Chondrocyte (in vitro differentiated cells): ENCODE measurements at places on chromosomes 11 and 22. TPM values are rescaled to one million over a fixed set of nuclear protein-coding genes. Genes with fewer than 3 reads are reported as not detected.
A peak's percentile ranks its signal among the peaks of the same experiment; 100 is the strongest.

DNA sequence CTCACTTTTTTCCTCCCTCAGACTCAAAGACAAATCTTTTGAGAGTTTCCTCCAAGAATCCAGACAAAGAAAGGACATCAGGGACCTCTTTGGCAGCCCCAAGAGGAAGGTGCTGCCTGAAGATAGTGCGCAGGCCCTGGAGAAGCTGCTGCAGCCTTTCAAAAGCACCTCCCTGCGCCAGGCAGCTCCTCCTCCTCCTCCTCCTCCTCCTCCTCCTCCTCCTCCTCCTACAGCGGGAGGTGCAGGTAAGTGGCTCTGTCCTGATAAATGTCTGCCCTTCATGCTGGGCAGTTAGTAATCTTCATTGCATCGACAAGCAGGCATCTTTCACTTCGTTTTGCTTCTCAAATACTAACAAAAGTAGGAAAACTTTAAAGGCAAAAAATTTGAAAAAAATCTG is 82.8 kb upstream of the PARVA start:
- DNase-seq = no peak

- DNase-seq = no peak
These were observed 411 bp downstream of the ACTN3 start for GRCh38 chr11:66546966-66547661.

GRCh38 chr11:17298302-17298701 is 21.8 kb downstream of the NUCB2 start:
- DNase-seq = no peak

DNA sequence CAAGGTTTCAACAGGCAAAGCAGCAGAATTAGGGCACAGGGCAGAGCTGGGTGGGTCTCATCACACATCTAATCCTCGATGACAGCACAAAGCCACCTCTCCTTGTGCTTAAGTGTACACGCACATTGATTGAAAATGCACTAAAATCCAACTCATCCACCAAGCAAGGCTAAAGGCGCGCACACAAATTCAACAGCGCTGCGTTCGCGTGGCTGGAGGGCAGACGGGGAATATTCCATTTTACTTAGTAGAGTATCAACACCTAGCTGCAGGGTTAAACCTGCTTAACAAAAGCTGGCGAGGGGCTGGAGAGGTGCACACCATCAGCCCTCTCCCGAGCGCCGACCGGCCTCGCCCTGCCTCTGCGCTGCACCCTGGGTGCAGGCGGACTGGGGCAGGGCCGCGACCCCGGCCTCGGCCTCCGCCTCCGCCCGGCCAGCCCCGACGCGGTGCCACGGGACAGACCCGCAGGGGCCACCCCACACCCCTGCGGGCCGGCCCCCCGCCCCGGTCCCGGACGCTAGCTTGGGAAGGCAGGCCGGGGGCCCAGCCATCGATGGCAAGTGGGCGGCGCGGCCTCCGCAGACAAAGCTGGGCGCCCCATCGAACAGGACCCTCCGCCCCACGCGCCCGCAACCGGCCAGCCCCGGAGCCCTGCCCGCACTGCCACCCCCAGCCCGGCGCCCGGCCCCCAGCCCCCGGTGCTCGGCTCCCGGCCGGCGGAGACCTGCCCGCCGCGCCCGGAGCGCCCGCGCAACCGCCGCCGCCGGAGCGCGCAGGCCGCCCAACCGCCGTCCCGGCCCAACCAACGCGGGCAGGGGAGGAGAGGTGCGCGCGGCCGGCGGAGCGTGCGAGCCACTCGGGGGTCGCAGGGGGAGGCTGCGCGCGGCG is 929 bp downstream of the PRDM10 start:
- no peak for DNase-seq

- no peak for DNase-seq
These were observed 419.2 kb downstream of the AASDHPPT start for GRCh38 chr11:106496677-106497076.

- peak; percentile 63 for DNase-seq
These were observed 5.8 kb downstream of the NRXN2 start for GRCh38 chr11:64717268-64717578.

GRCh38 chr22:27726686-27727449 is 74.7 kb downstream of the MN1 start:
- DNase-seq = no peak

DNA sequence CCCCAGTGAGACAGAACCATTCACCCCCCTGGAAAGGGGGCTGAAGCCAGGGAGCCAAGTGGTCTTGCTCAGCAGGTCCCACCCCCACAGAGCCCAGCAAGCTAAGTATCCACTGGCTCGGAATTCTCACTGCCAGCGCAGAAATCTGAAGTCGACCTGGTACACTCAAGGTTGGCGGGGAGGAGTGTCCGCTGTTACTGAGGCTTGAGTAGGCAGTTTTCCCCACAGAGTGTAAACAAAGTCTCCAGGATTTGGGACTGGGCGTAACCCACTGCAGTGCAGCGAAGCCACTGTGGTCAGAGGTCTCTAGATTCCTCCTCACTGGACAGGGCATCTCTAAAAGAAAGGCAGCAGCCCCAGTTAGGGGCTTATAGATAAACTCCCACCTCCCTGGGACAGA is 10.0 kb downstream of the PATE1 start:
- no peak for DNase-seq

GRCh38 chr11:723120-723883 is 17.3 kb downstream of the EPS8L2 start:
- DNase-seq = no peak

- DNase-seq = no peak
These were observed 64.9 kb downstream of the NAV2 start for GRCh38 chr11:19777377-19778102.

- no peak for DNase-seq
These were observed 79.3 kb upstream of the DRD2 start for GRCh38 chr11:113554526-113554925.

- no peak for DNase-seq
These were observed 2.3 kb downstream of the RASL10A start for GRCh38 chr22:29313126-29313575.

GRCh38 chr22:37623075-37624016 is 14.7 kb downstream of the GGA1 start:
- no peak for DNase-seq

DNA sequence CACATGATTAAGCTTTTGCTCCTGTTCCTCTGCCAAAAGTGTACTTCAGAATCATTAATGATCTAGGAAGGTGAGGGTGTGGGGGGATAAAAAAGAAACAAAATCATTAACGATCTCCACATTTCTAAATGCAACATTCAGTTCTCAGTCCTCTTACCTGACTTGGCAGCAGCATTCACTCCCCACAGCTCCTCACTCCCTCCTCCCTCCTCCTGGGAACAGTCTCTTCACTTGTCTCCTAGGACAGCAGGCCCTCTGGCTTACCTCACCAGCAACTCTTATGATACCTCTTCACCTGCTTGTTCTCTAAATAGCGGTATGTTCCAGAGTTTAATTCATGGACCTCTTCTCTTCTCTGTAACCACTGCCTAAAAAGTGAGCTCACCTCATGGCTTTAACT is 56.5 kb upstream of the APOA1 start:
- DNase-seq = no peak

DNA sequence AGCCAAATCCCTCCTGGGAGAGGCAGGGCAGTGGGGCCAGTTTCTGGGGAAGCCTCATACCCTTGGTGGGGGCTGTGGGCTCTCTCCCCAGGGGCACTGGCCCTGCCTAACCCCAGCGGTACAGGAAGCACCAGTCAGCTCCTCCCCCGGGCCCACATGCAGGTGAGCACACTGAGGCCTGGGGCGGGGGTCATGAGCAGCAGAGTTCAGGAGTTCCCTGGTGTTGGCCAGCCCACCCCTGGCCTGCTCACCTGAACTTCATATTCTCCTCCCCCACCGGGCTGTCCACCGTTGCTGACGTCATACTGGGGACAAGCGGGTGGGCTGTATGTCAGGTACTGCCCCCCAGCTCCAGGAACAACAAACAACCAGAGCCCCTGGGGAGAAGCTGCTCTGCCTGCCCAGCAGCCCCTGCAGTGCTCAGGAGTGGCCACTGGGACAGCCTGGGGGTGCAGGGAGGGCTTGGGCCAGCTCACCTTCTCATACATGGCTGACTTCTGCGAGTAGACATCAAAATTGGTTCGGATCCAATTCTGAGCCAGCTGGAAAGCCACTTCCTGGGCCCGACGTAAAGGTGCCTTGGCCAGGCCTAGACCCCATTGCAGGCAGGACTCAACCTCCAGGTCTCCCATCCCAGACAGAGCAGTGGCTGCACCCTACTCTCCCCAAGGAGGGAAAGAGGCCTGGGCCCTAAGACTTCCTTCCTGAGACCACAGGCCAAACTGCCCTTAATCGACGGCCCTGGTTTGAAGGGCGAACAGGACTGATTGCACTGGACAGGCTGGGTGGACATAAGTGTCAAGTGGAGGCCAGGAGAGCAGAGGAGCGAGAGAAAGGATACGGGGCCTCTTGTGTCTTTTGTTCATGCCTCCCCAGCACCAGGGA is 20.8 kb downstream of the TREH start:
- no peak for DNase-seq

DNA sequence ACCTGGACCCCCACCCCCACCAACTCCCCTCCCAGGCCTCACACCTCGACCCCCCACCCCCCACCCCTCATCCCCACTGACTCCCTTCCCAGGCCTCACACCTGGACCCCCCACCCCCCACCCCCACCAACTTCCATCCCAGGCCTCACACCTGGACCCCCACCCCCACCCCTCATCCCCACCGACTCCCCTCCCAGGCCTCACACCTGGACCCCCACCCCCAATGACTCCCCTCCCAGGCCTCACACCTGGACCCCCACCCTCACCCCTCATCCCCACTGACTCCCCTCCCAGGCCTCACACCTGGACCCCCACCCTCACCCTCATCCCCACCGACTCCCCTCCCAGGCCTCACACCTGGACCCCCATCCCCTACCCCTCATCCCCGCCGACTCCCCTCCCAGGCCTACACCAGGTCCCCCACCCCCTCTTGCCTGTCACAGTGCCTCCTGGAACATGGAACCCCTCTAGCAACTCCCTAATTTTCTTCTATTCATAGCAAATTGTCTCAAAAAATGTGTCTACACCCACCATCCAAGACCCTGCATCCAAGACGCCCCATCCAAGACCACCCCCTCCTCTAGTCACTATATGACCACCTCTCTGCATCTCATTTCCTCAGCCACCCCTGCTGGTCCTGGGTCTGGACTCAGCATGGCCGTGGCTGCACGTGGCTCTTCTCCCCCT is 36.9 kb upstream of the BRSK2 start:
- no peak for DNase-seq

DNA sequence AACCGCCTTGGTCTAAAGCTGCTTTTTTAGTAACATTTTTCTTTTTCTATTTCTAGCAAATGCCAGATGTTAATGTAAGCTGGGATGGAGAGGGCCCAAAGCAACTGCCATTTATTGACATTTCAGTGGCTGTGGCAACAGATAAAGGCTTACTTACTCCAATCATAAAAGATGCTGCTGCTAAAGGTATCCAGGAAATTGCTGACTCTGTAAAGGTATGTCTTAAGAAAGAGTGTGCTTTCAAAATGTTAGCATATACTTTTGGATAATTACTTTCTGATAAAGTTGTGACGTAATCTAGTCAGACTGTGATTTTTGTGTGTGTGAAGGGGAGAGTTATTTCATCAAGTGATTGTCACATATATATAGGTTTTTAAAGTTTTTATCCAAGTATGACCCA is 68.1 kb downstream of the PDHX start:
- no peak for DNase-seq

The MRPL17 gene
- total RNA-seq = 45.5 to 79.0 TPM (median 48.6 TPM) in 3 replicates

The ASPHD2 gene
- total RNA-seq = 5.5 to 6.9 TPM (median 6.8 TPM) in 3 replicates

The TSPAN18 gene
- 4.0 to 4.9 TPM (median 4.6 TPM) in 3 replicates for total RNA-seq

The CAT gene
- total RNA-seq = 28.2 to 32.0 TPM (median 31.1 TPM) in 3 replicates

The DERL3 gene
- 1.3 to 4.6 TPM (median 2.0 TPM) in 3 replicates for total RNA-seq

The NCAM1 gene
- total RNA-seq = 3.4 to 6.0 TPM (median 3.9 TPM) in 3 replicates

The ADSL gene
- total RNA-seq = 56.3 to 62.2 TPM (median 58.1 TPM) in 3 replicates

The APOL5 gene
- total RNA-seq = not detected in 3 replicates

The GDPD5 gene
- total RNA-seq = 8.9 to 12.6 TPM (median 11.3 TPM) in 3 replicates

The DLG2 gene
- 1.3 to 4.9 TPM (median 2.2 TPM) in 3 replicates for total RNA-seq

The CALCA gene
- total RNA-seq = not detected in 3 replicates
